Liver (tissue), 10 donors: ENCODE measurements at places on chromosomes 3 and 15.
A peak's percentile ranks its signal among the peaks of the same experiment; 100 is the strongest.

- DNase-seq, result no peak
- no peaks in the 10 kb centered on the region for H3K36me3 ChIP-seq
- no peaks in the 10 kb centered on the region for H3K27me3 ChIP-seq
- no peak overlapping the region for H3K27ac ChIP-seq
These were observed 82.0 kb upstream of the SOX2 start for GRCh38 chr3:181629711-181630110.

DNA sequence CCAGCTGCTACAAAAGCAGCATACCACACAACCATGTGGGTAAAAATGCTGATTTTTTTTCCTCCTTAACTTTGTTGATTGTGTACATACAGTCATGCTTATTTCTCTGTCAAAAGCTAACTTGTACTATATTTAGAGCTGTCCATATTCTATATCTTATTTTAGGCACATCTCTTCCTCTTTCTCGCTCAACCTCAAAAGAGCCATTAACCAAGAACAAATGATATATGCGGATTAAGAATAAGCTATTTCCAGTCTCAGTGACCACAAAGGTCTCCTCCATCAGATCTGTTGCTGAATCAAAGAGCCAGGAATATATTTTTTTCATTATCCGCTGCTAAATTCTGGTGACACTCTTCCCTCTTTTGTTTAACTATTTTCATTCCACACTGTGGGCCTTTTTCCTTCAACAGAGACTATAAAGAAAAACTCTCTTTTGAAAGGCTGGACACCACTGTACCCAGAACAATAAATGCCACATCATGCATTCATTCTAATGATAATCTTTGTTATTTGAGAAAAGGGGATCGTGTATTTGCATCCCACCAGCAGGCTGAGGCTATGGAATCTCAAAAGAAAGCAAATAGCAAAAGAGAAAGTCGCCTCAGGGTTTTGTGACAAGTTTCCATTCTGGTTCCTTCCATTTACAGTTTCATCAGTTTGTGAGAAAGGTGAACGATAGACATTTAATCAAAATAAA, 8.0 kb downstream of the TMEM212 start:
- H3K27ac ChIP-seq, result no peak overlapping the region
- no peaks in the 10 kb centered on the region for H3K4me1 ChIP-seq
- no peaks in the 10 kb centered on the region for H3K36me3 ChIP-seq
- no peaks in the 10 kb centered on the region for H3K27me3 ChIP-seq
- no peak overlapping the region for H3K4me3 ChIP-seq

DNA sequence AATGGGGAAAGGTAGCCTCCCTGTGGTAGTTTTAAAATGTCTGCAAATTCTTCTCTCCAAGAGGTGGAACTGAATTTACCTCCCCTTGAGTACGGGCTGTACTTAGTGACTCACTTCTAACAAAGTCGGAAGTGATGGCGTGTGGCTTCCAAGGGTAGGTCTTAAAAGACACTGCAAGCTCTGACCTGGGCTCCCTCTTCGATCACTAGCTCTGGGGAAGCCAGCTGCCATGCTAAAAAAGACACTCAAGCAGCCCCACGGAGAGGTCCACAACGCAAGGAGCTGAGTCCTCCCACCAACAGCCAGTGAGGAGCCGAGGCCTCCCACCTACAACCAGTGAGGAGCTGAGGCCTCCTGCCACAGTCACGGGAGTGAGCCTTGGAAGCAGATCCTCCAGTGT, 122.0 kb upstream of the HACD2 start:
- no peak overlapping the region for H3K27ac ChIP-seq
- no peak overlapping the region for H3K4me3 ChIP-seq
- no peak for DNase-seq

- no peaks in the 10 kb centered on the region for H3K36me3 ChIP-seq
- no peaks in the 10 kb centered on the region for H3K27me3 ChIP-seq
- no peak for DNase-seq
These were observed 44.3 kb upstream of the UBE2E1 start for GRCh38 chr3:23761440-23761896.

DNA sequence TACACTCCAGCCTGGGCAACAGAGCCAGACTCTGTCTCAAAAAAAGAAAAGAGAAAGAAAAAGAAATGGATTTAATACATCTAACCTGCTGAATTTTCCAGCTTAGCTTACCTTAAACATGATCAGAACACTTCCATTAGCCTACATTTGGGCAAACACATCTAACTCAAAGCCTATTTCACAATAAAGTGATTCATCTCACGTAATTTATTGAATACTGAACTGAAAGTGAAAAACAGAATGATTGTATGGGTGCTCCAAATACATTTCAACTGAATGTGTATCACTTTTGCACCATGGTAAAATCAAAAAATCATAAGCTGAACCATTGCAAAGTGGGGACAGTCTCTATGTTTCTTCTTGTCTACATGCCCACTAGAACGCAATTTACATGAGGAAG, 9.0 kb downstream of the PIK3R4 start:
- H3K27me3 ChIP-seq, result no peaks in the 10 kb centered on the region
- peaks cover 31% of the 10 kb centered on the region for H3K4me1 ChIP-seq
- peaks cover 3% of the 10 kb centered on the region for H3K36me3 ChIP-seq
- H3K27ac ChIP-seq, result peak overlapping the region; percentile 28
- no peak for DNase-seq
- no peak overlapping the region for H3K4me3 ChIP-seq

- H3K27me3 ChIP-seq, result no peaks in the 10 kb centered on the region
- no peaks in the 10 kb centered on the region for H3K36me3 ChIP-seq
- H3K4me3 ChIP-seq, result no peak overlapping the region
- DNase-seq, result no peak
These were observed 108.4 kb downstream of the MEGF11 start for GRCh38 chr15:66144978-66145725.

DNA sequence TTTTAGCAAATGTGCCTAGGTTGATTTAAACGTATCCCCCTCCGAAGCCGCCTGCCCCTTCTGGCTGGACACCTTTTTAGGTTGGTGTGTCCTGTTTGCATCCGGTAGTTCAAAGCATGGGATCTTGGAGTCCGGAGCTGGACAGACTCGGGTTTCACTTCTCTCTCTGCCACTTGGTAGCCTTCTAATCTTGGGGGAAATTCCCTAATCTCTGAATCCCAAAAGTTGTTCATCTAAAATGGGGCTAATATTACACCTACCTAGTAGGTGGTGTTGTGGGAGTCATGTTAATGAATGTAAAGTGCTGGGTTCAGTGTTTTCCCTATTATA, 760 bp downstream of the FANCI start:
- H3K4me1 ChIP-seq, result peaks cover 15% of the 10 kb centered on the region
- H3K4me3 ChIP-seq, result peak overlapping the region; percentile 59
- no peak overlapping the region for H3K27ac ChIP-seq
- no peaks in the 10 kb centered on the region for H3K27me3 ChIP-seq
- H3K36me3 ChIP-seq, result no peaks in the 10 kb centered on the region

- H3K27ac ChIP-seq, result no peak overlapping the region
- DNase-seq, result no peak
- no peaks in the 10 kb centered on the region for H3K27me3 ChIP-seq
- no peaks in the 10 kb centered on the region for H3K36me3 ChIP-seq
These were observed 429.9 kb downstream of the TBL1XR1 start for GRCh38 chr3:176767385-176767784.

DNA sequence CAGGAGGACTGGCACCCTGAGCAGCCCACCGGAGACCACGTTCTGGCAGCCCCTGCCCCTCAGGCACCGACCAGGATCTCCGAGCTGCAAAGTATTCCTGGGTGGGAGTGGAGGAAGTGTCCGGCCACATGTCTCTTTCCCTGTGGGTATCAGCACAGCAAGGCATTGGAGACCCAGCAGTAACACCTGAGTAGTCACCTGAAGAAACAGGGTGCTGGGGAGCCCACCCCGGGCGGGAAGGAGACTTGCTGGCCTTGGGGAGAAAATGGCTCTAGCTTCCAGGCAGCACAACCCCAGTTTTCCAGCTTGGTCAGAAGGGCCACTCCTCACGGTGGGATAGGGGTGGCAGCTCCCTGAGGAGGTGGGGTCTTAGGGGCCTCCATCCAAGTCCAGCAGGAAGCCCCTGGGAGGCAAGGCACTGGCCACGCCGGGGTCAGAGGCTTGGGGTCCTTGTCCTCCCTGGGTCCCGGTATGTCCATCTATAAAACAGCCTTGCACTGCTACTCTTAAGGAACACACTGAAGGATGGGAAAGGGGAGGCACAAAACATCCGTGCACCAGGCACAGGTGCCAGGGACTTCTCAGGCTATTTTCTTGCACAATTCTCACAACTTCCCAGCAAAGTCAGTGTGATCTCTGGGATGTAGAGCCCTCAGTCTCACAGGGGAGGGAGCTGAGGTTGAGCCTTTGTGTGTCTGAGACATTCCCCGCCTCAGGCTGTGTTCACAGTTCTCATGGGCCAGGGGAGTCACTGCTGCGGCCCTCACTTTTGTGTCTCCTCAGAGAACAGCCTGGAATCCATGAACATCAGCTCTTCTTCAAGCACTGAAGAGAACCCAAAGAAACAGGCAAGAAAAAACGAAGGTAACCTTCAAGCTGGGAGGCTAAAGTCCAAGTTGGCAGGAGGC, 11.9 kb downstream of the CFAP100 start:
- H3K36me3 ChIP-seq, result no peaks in the 10 kb centered on the region
- no peak overlapping the region for H3K4me3 ChIP-seq
- no peaks in the 10 kb centered on the region for H3K27me3 ChIP-seq
- H3K4me1 ChIP-seq, result no peaks in the 10 kb centered on the region
- no peak overlapping the region for H3K27ac ChIP-seq

DNA sequence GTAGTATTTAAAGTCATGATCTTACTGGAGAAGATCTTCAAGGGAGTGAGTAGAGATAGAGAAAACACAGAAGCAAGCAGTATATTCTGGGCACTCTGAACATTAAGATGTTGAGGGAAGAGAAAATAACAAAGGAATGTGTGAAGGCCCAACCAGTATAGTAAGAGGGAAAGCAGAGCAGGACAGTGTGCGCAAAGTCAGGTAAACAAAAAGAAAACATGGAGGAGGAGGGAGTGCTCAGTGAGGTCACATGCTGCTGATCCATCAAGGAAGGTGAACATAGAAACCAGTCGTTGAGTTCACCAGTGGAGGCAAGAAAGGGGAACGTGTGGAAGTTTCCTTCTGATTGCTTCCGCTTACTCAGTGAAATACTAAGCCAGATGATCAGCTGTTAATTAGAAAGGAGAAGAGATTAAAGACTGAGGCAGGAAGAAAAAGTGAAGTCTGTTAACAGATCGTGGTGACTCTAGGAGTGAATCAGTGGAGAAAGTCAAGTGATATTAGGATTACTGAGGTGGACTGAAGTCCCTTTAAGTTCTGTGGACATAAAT, 47.2 kb downstream of the OPA1 start:
- peaks cover 37% of the 10 kb centered on the region for H3K36me3 ChIP-seq
- H3K4me1 ChIP-seq, result no peaks in the 10 kb centered on the region
- no peaks in the 10 kb centered on the region for H3K27me3 ChIP-seq
- DNase-seq, result no peak

GRCh38 chr3:186583831-186584230, 13.3 kb downstream of the DNAJB11 start:
- H3K4me3 ChIP-seq, result no peak overlapping the region
- H3K36me3 ChIP-seq, result peaks cover 48% of the 10 kb centered on the region
- H3K27ac ChIP-seq, result no peak overlapping the region
- no peaks in the 10 kb centered on the region for H3K27me3 ChIP-seq
- H3K4me1 ChIP-seq, result no peaks in the 10 kb centered on the region

DNA sequence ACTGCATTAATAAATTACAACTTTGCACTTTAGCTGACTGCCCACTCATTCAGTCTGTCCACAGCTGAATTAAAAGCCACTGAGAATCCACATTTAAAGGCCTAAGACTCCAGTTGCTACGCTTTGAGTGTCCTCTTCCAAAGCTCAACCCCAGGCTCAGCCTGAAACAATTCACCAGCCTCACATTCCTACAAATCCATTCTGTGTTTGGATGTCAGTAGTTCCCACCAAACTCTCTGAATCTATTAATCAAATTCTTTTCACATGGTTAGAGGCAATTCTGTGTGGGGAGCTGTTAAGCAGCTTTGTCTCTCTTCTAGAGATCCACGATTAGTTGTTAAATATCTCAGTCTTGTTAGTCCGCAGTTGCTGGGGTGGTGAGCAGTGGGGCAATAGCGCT, 116.8 kb upstream of the UBE2E2 start:
- no peak overlapping the region for H3K4me3 ChIP-seq
- DNase-seq, result no peak
- no peaks in the 10 kb centered on the region for H3K4me1 ChIP-seq
- no peak overlapping the region for H3K27ac ChIP-seq

GRCh38 chr3:177567833-177568232, 370.6 kb upstream of the TBL1XR1 start:
- no peaks in the 10 kb centered on the region for H3K4me1 ChIP-seq
- DNase-seq, result no peak
- H3K27me3 ChIP-seq, result no peaks in the 10 kb centered on the region

DNA sequence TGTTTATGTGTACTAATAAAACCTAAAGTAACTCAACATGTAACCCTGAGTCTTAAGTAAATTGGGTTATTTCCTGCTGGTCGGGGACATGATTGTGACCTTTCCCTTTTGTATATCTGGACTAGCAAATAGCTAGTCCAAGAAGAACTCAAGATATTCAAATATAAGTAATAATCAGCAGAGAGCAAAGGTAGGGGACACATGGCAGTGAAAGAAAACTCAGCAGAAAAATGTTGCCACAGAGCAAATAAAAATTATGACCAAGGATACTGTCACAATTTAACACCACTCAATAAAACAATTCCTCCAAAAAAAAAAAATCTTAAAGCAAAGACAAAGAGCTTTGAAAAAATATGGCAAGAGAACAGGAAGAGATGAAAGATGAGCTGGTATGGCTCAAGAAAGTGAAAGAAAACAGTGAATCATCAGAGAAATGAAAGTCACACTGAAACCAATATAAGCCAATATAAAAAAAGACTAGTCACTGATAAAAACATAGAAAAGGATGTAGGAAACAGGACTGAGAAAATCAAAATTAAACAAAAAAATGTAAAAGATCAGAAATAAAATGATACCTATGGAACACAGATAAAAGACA, 43.4 kb downstream of the HLTF start:
- DNase-seq, result no peak
- no peak overlapping the region for H3K27ac ChIP-seq
- no peaks in the 10 kb centered on the region for H3K27me3 ChIP-seq
- H3K36me3 ChIP-seq, result peaks cover 2% of the 10 kb centered on the region

GRCh38 chr15:80758130-80758745, 20.9 kb upstream of the CEMIP start:
- H3K27ac ChIP-seq, result no peak overlapping the region
- peaks cover 6% of the 10 kb centered on the region for H3K4me1 ChIP-seq
- no peaks in the 10 kb centered on the region for H3K27me3 ChIP-seq
- peaks cover 1% of the 10 kb centered on the region for H3K36me3 ChIP-seq

- DNase-seq, result no peak
- no peak overlapping the region for H3K27ac ChIP-seq
- no peaks in the 10 kb centered on the region for H3K27me3 ChIP-seq
- H3K4me1 ChIP-seq, result peaks cover 11% of the 10 kb centered on the region
These were observed 12.4 kb downstream of the ZNF710 start for GRCh38 chr15:90013503-90013937.
